CD4-positive, alpha-beta T cell treated with Interleukin-10 for 1 hour (primary cell): ENCODE measurements at places on chromosomes 6 and 20.

- no peak for DNase-seq
Measured at GRCh38 chr20:20953738-20954618, 152.2 kb downstream of the LINC00237 start.

DNA sequence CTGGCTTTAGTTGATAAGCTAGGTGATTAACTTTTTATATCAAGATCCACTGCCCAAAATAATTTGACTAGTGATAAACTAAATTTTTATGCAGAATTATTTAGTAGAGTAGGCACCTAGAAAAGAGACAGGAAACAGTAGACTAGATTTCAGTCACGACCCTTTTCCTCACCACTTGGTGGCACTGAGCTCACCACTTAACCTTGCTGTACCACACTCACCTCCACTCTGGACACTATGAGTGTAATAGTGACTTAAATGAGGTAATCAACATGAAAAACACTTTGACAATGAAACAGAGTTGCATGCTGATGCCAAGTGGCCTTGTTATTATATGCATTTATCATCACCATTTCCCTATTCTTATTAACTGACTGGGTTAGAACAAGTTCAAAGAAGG is 730.4 kb downstream of the KIF16B start:
- no peak for DNase-seq

GRCh38 chr6:25320459-25320858 is 41.3 kb downstream of the CARMIL1 start:
- no peak for DNase-seq

GRCh38 chr6:70586114-70586513 is 19.4 kb downstream of the SDHAF4 start:
- no peak for DNase-seq

- DNase-seq = no peak
Measured at GRCh38 chr6:140773276-140773675, 1359.4 kb upstream of the GJE1 start.

- no peak for DNase-seq
Measured at GRCh38 chr6:139311831-139312230, 20.0 kb upstream of the TXLNB start.

DNA sequence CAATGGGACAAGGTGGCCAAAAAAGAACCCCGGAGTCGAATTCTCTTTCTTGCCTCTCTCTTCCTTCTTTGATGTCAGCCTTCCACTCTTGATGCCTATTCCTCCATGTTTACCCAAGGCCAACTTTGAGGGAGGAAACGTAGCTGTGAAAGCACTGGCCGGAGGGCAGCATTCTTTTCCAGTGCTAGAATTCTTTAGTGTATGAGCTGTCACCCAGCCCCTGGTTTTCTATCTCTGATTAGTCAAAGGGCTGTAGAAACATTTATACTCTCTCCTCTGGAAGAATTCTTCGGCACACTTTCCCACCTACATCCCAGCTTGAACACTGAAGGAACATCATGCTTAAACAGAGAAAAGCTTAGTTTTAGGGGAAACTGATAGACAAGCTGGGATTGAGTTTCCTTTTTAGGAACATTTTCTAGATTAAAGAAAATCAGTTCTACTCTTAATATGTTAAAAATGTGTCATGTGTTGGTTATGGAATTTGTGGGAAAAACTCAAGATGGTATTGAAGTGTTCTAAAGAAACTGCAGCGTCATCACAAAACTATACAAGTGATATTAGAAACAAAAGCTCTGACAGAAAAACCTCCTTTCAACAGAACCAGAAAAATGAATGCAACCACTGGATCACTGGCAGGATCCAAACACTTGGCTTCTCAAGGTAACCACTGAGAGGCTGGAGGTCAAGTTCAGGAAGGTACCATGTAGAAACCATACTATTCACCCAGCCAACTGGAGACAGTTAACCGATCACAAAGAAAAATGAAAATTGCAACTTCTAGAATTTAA is 20.7 kb upstream of the UTRN start:
- no peak for DNase-seq

GRCh38 chr6:40788661-40789655 is 201.8 kb upstream of the LRFN2 start:
- DNase-seq = peak; percentile 45

DNA sequence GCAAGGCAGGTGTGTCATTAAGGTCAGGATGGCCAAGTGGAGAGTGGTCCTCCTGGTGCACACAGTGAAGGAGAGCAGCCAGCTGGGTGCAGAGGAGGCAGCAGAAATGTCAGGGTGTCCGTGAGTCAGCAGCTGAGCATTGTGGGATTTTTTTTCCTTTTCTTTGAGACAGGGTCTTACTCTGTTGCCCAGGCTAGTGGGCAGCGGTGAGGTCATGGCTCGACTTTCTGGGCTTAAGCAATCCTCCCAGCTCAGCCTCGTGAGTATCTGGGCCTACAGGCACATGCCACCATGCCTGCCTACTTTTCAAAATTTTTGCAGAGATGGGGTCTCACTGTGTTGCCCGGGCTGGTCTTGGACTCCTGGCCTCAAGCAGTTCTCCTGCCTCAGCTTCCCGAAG is 16.0 kb downstream of the ARID1B start:
- no peak for DNase-seq

GRCh38 chr6:39113788-39114187 is 1.2 kb downstream of the SAYSD1 start:
- DNase-seq = no peak

DNA sequence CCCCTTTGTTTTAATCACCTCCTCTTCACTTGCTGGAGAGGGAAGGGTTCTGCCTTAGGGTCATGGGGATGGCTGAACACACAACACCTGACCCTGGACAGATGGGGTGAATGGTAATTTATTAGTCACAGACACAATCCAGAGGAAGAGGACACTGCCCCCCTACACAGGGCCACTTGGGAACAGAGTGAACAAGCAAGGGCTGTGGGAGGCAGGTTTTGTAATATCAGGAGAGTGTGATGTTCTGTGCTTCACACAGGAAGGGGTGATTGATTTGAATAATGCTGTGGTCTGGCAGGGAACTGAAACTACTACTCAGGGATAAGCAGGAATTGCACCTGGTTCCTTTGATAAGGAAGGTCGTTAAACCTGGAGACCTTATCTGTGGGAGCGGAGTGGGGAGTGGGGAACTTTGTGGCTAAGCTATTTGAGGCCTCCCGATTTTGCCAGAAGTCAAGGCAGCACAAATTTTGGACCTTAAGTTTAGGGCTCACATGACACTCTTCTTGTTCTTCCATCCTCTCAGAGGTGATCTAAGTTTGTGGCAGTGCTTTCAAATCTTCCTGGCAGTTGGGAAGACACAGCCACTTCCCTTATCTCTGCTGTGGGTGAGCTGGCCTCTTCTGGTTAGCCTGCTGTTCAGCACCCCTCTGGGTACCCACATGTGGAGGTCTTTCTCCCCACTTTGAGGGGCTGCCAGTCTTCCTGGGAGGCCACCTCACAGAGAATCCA is 77.8 kb downstream of the CD164 start:
- DNase-seq = no peak

- no peak for DNase-seq
Measured at GRCh38 chr6:150142097-150142669, 661 bp upstream of the PPP1R14C start.
